Left kidney (tissue), 8 donors: ENCODE measurements at places on chromosomes 13 and 19.

GRCh38 chr13:20118268-20119140 lies 42.3 kb downstream of the GJA3 start:
- DNase-seq: no peak

DNA sequence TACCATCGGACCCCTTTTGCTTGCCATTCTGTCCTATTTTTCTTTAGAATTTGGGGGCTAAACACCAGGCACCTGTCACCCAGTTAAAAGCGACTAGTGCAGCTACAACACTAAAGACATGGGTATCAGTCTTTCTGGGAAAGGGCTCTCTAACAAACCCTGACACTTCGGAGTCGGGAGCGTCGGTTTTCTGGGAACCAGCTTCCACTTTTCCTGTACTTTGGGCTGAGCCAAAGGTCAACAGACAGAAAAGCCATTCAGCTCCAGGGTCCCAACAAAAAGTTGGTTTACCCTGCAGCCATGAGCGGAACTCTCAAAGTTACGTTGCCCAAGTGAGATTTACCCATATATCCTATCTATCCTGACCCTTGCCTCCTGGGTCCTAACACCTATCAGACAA lies 337.0 kb upstream of the SLITRK5 start:
- DNase-seq: no peak

GRCh38 chr13:100493418-100493817 lies 95.2 kb downstream of the GGACT start:
- DNase-seq: no peak

DNA sequence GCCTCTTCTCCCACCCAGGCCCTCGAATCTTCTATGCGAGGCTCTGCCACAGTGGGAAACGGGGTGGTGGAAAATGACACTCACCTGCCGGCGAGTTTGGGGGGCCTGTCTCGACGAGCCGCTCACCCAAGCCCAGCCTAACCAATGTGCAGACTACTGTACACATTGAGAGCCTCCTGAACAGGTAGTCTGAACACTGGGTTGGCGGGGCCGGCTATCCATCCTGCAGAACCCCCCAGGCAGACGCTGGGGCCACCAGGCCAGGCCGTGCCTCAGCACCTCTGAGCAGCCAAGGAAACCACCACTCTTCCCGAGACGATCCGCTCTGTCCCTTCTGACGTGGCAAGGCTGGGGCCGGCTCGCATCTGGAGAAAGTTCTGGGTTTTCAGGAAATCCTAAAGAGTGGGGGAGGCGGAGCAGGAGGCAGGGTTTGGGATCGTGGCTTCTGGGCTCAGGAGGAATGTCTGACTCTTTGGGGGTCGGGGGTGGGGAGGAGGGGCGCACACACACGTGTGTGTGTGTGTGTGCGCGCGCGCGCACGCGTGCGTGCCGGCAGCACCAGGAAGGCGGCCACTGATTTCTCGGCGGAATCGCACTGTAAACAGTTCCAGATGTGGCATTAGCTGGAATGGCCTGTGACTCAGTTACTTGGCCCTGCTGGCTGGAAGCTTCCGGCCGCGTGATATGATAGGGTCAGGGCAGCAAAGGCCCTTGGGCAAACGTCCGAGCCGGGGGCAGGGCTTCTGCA lies 18.5 kb downstream of the TMED1 start:
- no peak for DNase-seq

DNA sequence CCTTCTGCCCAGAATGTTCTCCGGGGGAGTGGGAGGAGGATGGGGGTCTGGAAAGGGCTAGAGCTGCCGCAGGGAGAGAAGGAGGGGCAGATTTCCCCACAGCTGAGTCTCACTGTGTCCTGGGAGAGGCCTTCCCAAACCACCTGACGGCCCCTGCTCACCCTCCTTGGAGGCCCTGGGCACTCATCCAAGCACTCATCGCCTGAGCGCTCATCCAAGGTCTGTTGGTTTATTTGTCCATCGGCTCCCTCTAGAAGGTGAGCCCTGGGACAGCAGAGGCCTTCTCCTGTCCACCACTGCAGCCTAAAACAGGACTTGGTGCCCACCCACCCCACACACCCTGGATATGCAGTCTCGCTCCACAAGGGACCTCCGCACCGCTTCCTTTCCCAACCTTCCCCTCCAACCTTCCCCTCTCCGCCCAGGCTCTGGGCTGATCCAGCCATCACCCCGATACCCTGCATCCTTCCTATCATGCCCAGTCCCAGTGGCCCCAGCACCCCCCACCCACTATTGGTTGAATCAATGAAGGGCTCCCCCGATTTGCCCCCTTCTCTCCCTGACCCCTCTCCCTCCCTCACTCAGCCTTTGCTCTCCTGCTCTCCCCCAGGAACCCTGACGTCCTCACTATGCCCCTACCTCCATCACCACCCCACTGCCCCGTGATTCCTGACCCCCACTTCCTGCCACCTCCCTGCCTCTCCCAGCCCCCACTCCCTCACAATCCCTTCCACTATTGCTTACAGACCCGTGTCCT lies 1.7 kb downstream of the UBXN6 start:
- peak; percentile 82 for DNase-seq

DNA sequence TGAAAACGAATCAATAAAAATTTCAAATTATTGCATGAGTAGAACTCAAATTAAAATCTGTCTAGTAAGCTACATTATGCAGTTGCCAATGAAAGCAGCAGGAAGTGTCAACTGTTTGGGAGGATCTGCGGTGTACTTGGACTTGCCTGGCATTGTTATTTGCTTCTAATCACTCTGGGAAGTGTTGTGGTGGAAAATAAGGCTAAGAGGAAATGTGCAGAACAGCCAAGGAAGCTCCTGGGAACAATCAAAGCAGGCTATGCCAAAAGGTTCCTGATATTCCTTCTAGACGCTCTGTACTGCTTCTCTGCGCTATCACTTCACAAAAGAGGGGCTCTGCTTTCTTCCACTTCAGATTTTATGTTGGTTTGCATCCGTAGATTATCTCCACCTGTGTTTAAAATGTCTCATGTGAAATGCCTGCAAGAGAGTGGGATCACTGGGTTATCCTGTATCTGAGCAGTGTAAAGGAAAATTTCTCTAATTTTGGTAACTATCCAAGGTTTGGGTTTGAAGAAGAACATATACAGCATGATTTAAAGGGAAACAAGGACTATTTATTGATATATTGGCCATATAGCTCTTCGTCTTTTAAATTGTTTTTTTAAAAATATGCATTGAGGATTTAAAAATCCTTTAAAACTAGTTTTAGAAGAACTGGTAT lies 182.7 kb upstream of the CSNK1A1L start:
- no peak for DNase-seq

DNA sequence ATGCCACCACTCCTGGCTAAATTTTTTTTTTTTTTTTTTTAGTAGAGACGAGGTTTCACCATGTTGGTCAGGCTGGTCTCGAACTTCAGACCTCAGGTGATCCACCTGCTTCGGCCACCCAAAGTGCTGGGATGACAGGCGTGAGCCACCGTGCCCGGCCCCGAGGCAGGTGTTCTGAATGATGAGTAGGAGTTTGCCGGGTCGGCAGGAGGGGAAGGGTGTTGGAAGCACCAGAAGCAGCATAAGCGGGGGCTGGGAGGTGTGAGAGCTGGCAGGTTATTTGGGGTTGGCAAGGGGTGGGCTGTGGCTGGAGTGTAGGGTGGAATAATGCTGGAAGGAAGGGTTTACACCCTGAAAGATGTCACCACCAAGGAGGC lies 1.8 kb downstream of the SPPL2B start:
- no peak for DNase-seq

DNA sequence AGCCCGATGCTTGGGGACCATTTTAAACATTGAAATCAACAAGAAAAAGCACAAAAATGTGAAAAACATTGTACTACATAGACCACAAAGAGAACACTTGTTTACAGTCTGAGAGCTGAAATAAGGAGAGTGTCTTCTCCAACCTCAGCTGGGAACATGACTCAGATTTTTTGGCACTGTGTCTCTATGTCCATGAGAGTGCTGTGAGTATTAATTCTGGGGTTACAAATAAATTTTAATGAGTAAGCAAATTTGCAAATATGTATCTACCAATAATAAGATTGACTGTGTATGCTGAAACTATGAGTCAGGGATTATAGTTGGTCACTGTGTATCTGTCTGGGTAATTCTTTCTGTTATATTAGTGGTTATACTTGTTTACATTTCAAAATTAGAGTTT lies 174.0 kb downstream of the DCT start:
- DNase-seq: no peak

DNA sequence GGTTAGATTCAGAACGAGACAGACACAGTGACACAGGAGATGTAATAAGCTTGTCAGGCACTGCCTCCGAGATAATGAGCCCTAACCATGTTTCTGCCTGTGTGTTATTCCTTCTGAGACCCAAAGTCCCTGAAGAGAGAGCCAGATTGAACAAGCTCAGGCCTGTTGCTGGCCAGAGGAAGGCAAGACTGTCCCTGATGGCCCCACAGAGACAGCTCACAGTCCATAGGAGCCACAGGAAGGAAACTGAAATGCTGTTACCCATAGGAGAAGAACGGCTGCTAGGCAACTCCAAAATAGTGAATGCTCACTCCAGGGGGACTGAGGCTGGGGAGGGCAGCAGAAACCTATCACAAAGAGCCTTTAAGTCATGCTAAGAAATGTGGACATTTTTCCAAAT lies 31.8 kb upstream of the RFXAP start:
- DNase-seq: no peak

DNA sequence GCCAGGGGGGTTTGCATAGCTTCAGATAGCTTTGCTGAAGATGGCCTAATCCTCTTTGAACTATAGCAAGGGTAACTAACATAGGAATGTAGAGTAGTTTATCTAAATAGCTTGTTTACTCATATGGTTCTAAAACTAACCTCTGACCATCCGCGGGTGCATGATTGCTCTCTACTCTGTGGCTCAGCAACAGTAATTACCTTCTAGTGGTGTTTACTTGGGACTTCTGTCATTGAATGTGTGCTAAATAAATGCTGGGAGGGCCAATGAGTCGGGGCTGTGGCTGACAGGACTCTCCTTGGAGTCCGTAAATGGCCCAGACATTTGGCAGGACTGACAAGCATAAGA lies 1461.9 kb downstream of the UQCRFS1 start:
- no peak for DNase-seq

DNA sequence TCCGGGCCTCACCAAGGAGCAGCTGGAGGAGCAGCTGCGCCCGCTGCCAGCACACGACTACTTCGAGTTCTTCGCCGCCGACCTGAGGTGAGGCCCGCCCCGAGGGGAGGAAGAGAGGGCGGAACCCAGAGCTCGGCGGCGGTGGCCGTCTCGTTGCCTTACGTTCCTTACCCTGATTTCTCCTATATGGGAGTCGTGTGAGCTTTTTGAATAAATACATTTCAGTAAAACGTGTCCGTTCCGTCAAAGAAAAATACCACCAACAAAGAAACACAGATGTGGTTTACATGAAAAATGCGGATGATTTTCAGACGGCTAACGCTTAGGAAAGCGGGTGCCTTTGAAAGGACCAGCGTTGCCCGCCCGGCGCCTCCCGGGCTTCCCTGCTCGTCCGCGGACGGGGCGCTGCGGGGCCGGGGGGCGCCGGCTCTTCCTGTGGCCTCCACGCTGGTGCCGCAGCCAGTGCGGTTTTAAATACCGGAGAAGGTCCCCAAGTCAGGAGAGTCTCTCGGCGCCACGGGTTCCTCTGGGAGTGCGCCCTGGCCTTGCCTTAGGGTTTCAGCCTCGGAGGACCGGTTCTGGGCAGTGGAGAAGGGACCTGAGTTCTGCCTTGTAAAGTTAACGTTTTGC lies 755 bp downstream of the UPF3A start:
- peak; percentile 72 for DNase-seq

DNA sequence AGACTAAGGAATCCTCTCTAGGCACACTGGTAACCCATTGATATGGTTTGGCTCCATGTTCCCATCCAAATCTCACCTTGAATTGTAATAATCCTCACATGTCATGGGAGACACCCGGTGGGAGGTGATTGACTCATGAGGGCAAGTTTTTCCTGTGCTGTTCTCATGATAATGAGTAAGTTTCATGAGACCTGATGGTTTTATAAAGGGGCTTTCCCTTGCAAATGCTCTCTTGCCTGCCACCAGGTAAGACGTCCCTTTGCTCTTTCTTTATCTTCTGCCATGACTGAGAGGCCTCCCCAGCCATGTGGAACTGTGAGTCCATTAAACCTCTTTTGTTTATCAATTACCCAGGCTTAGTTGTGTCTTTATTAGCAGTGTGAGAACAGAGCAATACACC lies 81.4 kb upstream of the GPC6 start:
- DNase-seq: no peak

- DNase-seq: no peak
These were observed 4.0 kb downstream of the FXYD3 start for GRCh38 chr19:35119578-35120155.

DNA sequence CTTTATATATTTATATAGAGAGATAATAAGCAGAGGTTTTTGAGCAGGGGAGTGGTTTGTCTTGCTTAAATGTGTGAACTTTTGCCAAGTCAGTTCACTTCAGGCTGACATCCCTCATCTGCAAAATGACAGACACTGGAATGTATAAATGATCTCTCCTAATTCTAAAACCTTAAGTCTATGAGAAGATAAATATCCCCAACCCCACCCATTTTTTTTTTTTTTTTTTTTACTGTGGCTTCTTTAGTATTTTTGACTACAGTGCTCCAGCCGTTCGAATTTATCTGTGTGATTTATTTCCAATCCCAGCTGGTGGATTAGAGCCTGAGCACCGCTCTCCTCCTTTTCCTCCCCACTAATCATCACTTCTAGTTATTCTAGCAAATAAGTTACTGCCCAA lies 234.8 kb downstream of the DACH1 start:
- DNase-seq: no peak

GRCh38 chr19:48819366-48819816 lies 8.6 kb upstream of the BCAT2 start:
- DNase-seq: no peak

DNA sequence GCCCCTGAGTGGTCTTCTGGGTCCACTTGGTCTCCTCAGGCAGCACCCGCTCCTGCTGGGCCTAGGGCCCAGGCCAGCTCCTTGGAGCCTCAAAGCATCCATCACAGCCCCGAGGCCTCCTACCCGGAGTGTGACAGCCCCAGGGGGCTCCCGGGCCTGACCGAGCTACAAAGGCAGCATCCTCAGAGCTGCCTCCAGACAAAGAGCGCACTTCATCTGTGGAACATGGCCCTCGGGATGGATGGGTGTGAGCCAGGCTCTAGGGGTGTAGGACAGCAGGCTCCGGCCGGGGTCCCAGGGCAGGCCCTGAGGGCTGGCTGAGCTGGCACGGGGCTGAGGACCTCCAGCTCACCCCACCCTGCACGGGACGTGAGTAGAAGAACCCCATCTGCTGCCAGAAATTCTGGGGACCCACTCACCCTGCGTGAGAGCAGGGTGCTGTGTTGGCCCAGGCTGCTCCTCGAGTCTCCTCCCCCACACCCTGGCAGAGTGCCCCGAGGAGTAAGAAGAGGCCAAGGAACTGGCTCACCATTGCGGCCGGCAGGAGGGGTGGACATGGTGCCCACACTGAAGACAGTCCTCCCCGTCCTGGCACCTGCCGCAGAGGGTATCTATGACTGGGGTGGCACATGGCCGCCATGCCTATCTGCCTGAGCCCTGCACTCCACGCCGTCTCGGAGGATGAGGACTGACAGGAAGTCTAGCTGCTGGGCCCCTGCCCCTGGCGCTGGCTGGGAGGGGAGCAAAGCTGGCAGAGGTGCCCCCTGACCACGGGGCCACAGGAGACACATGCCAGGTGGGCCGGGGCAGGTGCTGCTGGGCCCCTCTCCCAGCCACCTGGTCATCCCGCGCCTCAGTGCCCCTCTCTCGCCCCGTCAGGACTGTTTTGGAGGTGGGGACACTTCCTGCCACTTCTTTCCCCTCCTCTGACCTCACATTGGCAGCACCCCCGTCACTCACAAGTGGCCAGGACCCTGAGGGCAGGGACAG lies 22.3 kb downstream of the CEBPG start:
- no peak for DNase-seq
